ENCODE measurements at places on chromosomes 7 and 10.
A peak's percentile ranks its signal among the peaks of the same experiment; 100 is the strongest.

DNA sequence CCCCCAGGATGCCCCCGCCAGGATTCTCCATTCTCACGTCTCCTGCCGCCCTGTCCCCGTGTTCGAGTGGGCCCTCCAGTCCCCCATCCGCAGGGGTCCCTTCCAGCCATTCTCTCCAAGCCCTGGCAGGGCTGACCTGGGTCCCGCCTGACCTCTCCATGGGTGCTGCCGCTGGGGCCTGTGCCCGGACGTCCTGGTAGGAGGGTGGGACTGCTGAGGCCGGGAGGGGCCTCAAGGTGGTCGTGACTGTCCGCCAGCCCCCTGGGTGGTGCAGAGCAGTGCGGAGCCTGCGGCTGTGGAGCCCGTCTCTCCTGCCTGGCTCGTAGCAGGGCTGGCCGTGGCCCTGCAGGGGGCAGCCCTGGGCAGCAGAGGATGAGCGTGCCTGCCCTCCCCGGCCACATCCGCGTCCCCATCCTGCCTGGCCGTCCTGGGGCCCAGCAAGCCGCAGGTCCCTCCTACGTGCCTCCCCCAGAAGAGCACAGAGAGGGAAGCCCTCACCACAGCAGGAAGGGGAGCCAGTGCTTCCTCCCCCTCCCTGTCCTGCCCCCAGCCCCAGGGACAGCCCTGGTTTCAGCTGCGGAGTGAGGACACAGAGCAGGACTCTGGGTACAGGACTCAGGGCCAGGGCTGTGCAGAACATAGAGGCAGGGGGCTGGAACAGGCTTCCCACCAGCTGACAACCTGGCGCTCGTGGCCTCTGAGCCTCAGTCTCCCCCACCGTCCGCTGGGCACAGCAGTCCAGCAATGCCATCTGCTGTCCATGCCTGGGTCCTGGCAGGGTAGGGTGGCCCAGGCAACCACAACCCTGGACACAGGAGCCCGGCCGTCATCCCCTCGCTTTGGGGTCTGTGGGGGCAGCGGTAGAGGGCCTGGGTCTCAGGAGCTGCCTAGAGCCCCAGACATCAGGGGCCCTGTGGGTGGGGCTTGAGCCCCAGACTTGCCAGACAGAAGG is 1.5 kb upstream of the GRIFIN start:
- no peak overlapping the region for H3K27ac ChIP-seq
- peak; percentile 92 for DNase-seq
- peaks cover 44% of the 10 kb centered on the region for H3K27me3 ChIP-seq
- peaks cover 10% of the 10 kb centered on the region for H3K4me1 ChIP-seq
- no peaks in the 10 kb centered on the region for H3K36me3 ChIP-seq

GRCh38 chr10:35874311-35875015 is 232.4 kb upstream of the FZD8 start:
- no peaks in the 10 kb centered on the region for H3K36me3 ChIP-seq
- H3K27ac ChIP-seq = no peak overlapping the region
- DNase-seq = no peak
- H3K4me3 ChIP-seq = no peak overlapping the region
- H3K4me1 ChIP-seq = peaks cover 8% of the 10 kb centered on the region
- H3K27me3 ChIP-seq = no peaks in the 10 kb centered on the region

DNA sequence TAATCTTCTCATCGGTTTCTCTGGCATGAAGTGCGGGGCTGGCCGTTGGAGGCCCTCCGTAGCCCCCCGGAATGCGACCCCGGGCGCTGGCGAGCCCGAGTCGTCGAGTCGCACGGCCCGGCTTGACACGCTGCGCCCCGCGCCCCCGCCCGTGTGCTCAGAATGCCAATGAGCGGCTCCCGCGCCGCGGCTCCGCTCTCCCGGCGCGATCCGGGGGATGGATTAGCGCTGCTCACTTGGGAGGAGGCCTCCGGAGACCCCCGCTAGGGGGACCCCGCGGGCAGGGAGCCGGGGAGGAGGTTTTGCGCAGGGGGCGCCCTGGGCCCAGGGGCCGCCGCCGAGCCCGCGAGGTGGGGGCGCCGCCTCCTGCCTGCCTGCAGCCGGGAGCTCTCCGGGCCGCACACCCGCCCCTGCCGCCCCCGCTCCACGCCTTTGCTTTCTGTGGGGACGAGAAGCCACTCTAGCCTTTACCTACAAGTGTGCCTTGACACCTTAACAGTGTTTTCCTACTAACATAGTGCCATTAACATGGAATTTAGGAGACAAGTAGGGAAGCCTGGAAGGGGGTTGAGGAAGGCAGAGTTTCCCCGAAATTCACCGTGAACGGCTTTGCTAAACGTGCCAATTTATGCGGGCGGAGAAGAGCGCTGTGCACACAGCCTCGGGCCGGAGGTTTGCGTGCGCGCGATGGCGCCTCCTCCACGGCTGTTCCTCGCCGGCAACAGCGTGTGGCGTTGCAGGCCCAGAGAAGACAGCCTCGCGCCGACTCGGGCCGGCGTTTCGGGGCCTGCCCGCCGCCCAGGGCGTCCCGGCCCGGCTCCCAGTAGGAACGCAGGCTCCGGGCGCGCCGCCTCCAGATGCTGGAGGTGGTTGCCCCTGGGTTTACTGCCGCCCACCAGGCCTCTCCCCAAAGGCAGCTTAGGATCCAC is 7.1 kb downstream of the SHH start:
- H3K4me3 ChIP-seq = no peak overlapping the region
- H3K27ac ChIP-seq = no peak overlapping the region
- peaks cover 9% of the 10 kb centered on the region for H3K4me1 ChIP-seq
- peaks cover 13% of the 10 kb centered on the region for H3K27me3 ChIP-seq
- peaks cover 13% of the 10 kb centered on the region for H3K36me3 ChIP-seq

- no peak overlapping the region for H3K27ac ChIP-seq
- peak; percentile 55 for DNase-seq
- peaks cover 23% of the 10 kb centered on the region for H3K4me1 ChIP-seq
- H3K36me3 ChIP-seq = peaks cover 3% of the 10 kb centered on the region
These were observed 51.3 kb downstream of the PWWP2B start for GRCh38 chr10:132448248-132448731.

- H3K27me3 ChIP-seq = peaks cover 9% of the 10 kb centered on the region
- no peaks in the 10 kb centered on the region for H3K4me1 ChIP-seq
- H3K4me3 ChIP-seq = no peak overlapping the region
- DNase-seq = no peak
These were observed 13.1 kb upstream of the SLC26A3 start for GRCh38 chr7:107816011-107816566.

GRCh38 chr10:132407243-132407746 is 10.3 kb downstream of the PWWP2B start:
- H3K27ac ChIP-seq = peak overlapping the region; percentile 72
- H3K4me1 ChIP-seq = no peaks in the 10 kb centered on the region
- peak; percentile 41 for DNase-seq
- no peaks in the 10 kb centered on the region for H3K27me3 ChIP-seq
- peaks cover 36% of the 10 kb centered on the region for H3K36me3 ChIP-seq
- H3K4me3 ChIP-seq = peak overlapping the region; percentile 63

DNA sequence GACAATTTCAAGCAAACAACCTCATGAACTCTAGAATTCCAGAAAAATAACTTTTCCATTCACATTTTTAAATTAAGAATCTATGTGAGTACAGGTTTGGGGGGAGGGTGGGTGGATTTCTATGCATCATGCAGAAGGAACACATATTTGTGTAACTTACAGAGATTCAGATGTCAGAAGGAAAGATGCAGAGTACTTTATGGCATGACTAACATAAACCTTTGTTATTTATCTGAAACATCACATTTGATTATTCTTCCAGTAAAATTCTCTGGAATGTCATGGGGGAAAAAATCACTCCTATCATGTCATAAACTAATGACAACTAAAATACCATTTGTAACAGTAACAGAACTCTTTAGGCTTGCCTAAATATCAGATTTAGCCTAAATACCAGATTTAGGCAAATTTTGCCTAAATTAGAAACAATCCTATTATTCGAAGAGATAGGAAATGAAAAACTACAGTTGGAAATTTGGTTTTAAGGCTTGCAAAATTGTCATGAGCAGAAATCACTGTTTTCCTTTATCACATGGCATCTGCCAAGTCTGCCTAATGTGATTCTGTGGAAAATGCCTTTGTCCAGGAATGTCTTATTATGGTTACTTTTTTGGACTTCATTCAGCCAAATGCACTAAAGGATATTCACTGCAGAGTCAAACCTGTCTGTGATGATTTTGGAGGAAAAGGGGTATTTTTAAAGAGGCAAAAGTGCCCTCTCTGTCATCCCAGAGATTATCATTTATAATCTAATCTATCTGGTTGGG is 527.7 kb upstream of the CELF2 start:
- DNase-seq = no peak
- H3K4me3 ChIP-seq = no peak overlapping the region
- H3K4me1 ChIP-seq = no peaks in the 10 kb centered on the region
- no peaks in the 10 kb centered on the region for H3K27me3 ChIP-seq
- H3K36me3 ChIP-seq = no peaks in the 10 kb centered on the region
- no peak overlapping the region for H3K27ac ChIP-seq

DNA sequence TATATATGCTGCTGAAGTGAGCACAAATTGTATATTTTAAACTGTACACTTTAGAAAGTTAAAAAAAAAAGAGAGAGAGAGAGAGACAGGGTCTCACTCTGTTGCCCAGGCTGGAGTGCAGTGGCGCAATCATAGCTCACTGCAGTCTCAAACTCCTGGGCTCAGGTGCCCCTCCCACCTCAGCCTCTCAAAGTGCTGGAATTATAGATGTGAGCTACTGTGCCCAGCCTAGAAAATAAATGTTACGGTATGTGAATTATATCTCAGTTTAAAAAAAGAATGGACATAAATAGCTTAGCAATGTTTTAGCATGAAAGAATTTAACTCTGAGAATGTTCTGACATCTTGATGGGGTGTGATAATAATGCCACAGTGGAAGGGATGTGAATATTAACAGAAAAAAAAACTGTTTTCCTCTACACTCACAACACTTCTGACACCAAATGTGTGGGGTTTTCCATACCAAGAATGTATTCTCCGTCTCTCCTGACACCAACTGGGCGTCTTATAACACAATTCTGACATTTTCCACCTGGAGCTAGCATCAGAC is 162.1 kb downstream of the PLCE1 start:
- no peak overlapping the region for H3K4me3 ChIP-seq
- no peaks in the 10 kb centered on the region for H3K27me3 ChIP-seq

Data from Calu3 (cell line).